ENCODE measurements at places on chromosomes 6 and 20.

GRCh38 chr6:99943846-99944245, 50.2 kb downstream of the MCHR2 start:
- no peak for DNase-seq

DNA sequence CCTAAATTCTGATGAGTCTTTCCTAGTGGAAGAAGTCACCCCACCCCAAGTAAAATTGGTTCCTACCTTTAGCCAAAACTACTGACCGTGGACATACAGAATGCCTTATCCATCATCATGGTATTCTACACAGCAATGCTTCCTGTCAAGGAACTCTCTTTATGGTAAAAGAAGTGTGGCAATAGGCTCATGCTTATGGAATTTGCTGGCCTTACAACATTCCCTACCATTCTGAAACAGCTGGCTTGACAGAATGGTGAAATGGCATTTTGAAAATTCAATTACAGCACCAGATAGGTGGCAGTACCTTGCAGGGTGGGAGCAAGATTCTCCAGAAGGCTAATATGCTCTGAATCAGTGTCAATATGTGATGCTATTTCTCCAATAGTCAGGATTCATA, 41.8 kb upstream of the BACH2 start:
- DNase-seq = no peak

DNA sequence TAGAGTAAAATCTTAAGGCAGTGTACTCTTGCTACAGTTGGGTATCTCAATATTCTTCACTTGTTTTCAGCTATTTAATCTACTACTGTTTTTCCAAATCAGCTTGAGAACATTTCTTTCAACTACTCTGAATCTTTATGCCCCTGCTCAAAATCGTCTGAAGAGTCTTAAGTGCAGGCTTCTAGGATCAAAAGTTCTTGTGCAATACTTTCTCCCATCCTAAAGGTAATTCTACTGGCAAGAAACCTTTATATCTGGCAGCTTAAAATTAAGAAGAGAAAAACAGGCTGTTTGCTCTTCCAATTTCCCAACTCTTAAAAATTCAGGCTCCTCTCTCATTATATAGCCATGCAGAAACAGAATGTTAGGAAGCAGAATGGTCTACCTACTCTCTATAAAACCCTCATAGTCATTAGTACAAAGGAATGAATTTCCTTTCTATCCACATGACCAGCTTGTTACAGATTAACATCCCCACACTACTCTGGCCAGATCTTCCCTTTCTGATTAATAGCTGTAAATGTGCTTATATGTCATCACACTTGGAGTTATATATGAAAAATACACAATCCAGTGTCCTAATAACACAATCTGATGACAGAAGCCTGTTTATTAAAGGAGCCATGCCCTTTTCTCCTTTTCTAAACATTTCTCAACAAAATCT, 122.2 kb upstream of the FAM184A start:
- DNase-seq = no peak

GRCh38 chr20:42485556-42485955, 704.1 kb downstream of the PTPRT start:
- DNase-seq = no peak

GRCh38 chr6:130647246-130647645, 180.0 kb upstream of the SMLR1 start:
- no peak for DNase-seq

GRCh38 chr6:18976966-18977365, 589.8 kb downstream of the RNF144B start:
- no peak for DNase-seq

GRCh38 chr20:48605364-48606171, 222.2 kb downstream of the PREX1 start:
- no peak for DNase-seq

DNA sequence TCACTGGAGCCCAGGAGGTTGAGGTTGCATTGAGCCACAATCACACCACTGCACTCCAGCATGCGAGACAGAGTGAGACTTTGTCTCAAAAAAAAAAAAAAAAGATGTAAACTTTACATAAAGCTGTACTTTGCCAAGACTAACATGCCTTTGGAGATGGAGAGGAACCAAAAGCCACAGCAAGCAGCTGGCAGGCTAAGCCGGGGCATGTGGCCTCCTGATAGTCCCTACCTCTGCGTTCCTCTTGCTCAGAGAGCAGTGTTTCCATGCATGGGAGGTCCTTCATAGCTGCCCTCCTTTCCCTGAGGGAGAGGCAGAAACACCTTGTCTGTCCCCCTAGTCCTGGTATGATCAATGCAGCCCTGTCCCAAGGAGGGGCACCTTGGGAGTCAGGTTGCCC, 35.2 kb downstream of the SPATA2 start:
- no peak for DNase-seq

- no peak for DNase-seq
Measured at GRCh38 chr20:24782301-24782700, 166.8 kb upstream of the CST7 start.

DNA sequence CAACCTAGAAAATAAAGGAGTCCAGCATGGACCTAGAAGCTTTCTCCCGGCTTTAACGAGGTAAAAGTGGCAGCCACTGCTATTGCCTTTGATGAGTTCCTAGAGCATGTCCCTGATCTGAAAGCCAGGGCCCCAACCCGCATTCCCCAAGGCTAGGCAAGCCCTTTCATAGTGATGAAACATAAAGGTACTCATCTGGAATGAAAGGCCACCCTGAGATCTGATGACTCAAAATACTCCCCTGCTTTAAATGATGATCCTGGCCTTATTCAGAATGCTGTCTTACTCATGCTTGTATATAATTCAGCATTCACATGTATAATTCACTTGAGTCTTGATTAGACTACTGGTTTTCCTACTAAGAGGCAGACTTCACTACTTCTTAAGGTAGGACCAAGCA, 21.3 kb downstream of the TTPAL start:
- DNase-seq = no peak

DNA sequence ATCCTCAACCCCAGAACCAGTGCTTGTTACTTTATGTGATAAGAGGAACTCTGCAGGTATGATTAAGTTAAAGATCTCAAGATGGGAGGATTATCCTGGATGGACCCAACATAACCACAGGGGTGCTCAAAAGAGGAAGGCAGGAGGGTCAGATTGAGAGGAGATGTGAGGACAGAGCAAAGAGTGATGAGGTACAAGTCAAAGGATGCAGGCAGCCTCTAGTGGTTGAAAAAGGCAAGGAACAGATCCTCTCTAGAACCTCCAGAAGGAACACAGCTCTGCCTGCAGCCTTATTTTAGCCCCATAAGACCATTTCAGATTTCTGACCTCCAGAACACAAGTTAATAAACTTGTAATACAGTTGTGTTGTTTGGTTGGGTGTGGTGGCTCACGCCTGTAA, 41.2 kb downstream of the PDSS2 start:
- DNase-seq = no peak

GRCh38 chr20:44772636-44773035, 27.0 kb downstream of the KCNK15 start:
- DNase-seq = no peak

GRCh38 chr6:81215092-81215432, 537.4 kb downstream of the TENT5A start:
- no peak for DNase-seq

GRCh38 chr6:132362442-132363185, 38.7 kb downstream of the MOXD1 start:
- DNase-seq = no peak

DNA sequence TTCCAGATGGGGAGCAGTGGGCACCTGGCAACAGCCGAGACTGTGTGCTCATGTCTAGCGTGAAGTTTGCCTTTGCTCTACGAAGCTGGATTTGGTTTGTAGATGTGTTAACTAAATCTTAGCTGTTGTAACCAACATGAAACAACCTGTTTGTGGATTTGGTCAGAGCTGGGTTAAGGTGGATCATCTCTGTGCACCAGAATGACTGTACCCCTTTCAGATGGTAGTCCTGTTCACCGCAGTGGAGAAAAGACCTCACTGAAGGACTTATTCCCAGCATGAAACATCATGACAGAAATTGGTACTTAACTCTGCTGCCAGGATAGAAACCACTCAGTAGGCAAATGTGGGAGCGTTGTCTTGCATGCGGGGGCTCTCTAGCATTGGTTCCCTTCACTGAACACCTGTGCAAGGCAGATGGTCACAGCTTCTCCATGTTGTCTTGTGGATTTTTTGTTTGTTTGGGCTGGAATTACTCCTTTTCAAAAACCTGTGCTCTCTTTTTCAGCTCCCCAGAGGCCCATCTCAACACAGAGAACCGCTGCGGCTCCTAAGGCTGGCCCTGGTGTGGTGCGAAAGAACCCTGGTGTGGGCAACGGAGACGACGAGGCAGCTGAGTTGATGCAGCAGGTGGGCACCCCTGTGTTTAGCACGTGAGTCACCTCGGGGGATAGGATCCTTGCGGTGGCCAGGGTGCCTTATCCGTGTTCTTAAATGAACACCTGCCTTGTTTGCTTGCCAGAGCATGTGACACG, 19.3 kb upstream of the EFCAB8 start:
- DNase-seq = no peak

DNA sequence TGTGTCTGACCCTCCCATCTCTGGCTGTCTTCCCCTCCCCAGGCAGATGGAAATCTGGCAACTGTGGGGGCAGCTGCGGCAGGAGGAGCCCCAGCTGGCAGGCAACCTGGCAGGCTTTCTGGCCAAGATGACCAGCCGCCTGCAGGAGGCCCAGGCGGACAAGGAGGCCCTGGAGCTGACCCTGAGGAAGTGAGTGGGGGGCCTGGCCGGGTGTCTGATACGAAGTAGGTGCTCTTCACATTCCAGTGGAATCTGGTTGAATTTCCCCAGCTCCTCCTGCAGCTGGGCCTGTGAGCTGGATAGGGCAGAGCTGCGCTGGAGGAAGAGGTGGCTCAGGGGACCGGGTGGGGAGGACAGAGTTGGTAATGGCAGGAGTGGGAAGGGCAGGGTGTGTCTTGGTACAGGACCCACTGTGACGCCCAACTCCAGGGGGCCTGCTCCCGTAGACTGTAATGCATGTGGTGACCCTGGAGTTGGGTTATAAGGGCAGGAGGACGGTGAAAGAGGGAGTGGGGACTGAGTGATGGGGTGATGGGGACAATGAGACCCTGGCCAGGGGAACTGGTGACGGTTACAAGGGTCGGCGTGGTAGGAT, 19.7 kb downstream of the RAB44 start:
- no peak for DNase-seq

DNA sequence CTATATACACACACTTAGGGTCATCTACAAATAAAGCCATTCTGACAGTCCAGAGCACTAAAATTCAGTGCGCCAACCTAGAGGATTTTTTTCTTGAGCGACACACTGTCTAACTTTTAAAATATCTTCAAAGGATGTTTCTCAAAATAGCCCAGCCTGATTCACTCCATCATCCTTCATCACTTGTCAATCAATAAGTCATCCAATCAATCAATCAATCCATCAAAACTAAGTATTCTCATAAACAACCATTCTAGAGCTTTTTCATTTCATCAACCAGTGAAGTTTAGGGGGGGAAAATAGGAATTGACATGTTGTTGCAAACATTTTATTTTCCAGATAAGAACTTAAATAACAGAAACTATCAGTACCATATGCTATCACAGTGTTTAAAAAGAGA, 183.2 kb downstream of the HDGFL1 start:
- no peak for DNase-seq

GRCh38 chr6:159914565-159914923, 23.8 kb downstream of the MAS1 start:
- no peak for DNase-seq

DNA sequence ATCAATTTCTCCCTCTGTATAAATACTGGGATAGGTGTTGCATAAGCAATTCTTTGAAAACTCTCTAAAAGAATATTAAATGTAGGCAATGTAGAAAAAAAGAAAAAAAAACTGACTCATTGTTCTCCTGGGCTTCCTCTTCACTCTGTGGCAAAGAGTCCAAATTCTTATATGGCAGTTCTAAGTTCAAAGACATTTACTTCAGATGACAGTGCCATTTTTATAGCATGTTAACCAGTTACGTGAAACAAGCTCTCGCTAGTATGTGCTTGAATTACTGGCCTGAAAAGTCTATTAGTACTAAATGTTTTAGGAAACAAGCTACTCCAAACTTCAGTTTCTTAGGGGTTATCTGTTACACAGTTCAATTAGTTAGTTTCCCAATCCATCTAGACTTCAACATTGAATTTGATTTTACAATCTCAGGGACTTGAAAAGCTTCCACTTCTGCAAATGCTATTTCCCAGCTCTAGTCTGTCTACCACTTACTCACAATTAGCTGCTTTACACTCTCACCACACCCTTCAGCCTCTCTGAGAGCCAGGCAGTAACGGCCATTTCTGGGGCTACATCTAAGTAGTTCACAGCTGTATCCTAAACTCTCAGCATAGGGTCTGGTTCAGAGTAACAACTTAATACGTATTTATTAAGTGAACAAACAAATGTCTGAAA, 100.4 kb downstream of the OGFRL1 start:
- no peak for DNase-seq

DNA sequence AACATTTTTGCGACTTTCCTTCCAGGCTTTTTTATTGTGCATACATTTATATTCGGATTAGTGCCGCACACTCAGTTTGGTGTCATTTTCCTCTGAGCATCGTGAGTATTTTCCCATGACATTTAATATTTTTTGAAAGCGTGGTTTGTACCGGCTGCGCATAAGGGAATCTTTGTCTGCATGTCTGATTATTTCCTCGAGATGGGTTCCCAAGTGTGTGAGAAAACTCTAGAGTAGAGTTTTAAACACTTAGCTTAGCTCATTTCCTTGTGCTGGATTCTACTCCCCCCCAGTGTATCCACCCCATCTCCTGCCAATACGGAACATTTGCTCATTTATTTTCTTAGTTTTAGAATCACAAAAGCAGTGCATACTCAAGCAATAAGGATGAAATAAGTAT, 94.3 kb downstream of the CDC5L start:
- DNase-seq = no peak

DNA sequence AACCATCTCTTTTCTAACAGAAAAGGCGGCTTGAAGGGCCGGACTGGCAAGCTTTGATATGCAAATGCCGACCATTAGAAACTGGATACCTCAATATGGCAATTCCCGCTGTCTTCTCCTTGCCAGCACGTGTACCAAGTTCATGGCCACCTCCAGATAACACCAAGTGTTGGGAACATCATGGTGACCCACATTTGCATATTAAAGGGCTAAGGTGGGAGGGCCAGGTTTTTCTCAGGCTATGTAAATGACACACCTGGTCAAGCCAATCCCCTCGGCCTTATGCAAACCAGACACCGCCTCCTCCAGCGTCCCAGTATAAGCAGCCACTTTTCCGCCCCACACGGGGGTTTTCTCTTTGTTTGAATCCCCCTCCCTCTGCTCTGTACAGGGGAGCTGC, 110.7 kb downstream of the DACT2 start:
- DNase-seq = no peak

- no peak for DNase-seq
Measured at GRCh38 chr6:54970337-54970736, 123.8 kb downstream of the FAM83B start.

- no peak for DNase-seq
Measured at GRCh38 chr6:70277470-70277869, 25.4 kb downstream of the COL9A1 start.

- no peak for DNase-seq
Measured at GRCh38 chr6:26576929-26577719, 19.6 kb upstream of the ABT1 start.

GRCh38 chr6:104599821-104600638, 259.7 kb downstream of the HACE1 start:
- DNase-seq = no peak

All from activated T-helper 1 cell treated with anti-CD3 and anti-CD28 coated beads, Interleukin-2, amount 50 U/mL, for 16 hours (primary cell).